K562 (cell line): ENCODE measurements at places on chromosomes 2 and 18.

DNA sequence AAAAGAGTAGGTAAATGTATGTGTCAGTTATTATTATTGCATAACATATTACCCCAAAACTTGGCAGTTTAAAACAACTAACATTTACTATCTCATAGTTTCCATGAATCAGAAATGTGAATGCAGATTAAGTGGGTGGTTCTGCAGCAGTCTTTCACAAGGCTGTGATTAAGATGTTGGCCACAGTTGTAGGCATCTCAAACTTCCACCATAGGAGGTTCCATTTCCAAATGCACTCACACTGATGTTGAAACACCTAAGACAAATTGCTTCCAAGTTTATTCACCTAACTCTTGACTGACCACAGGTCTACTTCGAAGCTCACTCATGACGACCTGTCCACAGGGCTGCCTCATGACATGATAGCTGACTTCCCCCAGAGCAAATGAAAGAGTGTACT, 360.8 kb downstream of the GRB14 start:
- no peak for DNase-seq

DNA sequence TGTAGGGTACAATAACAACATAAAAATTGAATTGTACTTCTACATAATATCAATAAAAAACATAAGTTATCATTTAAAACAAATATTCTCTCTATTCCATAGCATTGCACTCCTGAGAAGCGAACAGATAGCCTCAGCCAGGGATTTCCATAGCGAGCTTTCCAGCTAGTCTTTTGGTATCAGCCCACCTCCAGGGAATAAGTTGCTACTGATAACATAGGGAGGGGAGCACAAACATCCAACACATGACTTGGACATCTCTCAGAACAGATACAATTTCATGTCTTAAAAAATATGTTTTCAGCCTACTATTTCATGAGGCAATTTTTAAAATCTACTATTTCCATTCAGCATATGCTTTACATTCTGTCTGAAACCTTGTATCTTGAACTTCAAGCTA, 804.4 kb upstream of the RAB6C start:
- DNase-seq, result no peak

DNA sequence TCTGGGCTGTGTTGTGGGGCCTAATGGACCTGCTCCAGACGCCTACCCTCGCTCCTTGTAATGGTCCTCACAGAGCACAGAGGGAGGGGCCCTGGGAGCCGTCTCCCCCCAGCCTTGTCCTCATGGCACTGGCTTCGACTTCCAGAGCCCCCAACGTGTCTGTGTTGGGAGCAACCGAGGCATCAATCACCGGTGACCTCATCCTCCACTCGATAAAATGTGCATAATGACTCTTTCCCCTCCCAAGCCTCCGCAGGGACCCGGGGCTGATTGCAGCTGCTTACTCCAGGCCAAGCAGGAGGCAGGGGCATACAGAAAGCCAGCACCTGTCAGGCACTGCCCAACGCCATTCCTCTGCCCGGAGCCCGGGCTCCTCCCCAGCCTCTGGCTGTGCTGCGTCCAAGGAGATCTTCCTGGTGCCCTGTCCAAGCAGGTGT, 271.7 kb downstream of the NDUFA10 start:
- DNase-seq, result no peak

GRCh38 chr2:237779521-237779920, 19.1 kb upstream of the RBM44 start:
- DNase-seq, result no peak

DNA sequence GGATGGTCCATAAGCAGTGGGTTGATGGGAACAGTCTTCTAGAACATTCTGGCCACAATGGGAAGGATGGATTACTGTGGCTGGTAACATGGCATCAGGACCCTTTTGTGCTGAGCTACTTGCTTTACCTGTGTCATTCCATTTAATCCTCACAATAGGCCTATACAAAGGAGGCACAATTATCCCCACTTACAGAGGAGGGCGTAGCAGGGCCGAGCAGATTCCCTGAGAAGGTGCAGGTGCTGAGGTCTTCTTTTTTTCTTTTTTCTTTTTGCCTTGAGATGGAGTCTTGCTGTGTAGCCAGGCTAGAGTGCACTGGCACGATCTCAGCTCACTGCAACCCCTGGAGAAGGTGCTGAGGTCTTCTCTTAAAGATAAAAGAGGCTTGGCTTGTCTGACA, 6.7 kb upstream of the LRRC30 start:
- DNase-seq, result no peak

DNA sequence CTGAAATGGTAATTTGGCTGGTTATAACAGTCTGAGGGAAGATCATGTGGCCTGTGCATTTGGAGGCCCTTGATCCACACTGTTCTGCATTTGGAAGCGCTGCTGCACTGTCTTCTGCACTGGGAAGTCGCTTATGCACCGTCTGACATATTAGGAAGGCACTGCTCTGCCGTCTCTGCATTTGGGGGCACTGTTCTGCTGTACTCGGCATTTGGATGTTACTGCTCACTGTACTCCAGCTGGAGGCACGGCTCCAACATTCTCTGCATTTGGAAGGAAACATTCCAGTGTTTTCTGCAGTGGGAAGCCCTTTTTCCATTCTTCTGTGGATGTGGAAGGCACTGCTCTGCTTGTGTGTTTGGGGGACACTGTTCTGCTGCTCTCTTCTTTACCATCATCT, 9.6 kb upstream of the PROM2 start:
- no peak for DNase-seq

- DNase-seq, result no peak
These were observed 38.2 kb downstream of the SLC66A2 start for GRCh38 chr18:79912994-79913831.

- DNase-seq, result no peak
These were observed 208.9 kb downstream of the ASB1 start for GRCh38 chr2:238635647-238636051.

DNA sequence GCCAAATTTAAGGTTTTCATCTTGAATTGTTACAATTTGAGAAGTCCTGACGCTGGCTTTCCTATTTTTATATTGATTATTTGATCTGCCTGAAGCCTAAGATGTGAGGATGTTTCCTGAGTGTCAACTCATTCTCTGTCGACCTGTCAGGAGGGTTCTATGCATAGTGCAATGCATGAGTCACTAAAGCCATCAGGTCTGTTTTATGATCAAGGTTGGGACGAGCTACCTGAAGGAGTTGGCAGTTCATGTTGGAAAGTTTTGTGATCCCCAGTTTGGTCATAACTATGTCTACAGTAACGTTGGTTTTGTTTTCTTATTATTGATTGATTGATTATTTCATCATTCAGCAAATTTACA, 71.2 kb downstream of the NABP1 start:
- DNase-seq, result no peak

DNA sequence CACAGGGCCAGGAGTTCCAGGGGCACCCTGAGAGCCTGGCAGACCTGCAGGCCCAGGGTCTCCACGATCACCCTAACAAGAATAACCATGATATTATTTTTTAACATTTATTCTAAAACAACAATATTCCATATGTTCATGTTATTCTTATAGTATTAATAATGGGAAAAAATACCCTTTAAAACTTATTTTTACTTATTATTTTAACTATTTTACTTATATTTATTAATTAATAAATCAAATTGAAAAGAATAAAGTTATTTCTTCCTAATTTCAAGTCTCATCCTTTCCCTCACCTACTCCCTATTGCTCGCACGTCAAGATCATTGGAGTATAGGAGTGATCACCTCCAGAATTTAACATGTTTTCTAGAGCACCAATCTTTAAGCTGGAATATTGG, 71.7 kb downstream of the COL3A1 start:
- DNase-seq, result no peak
